GM23338 (cell line): ENCODE measurements at places on chromosomes 12 and 14. TPM values are rescaled to one million over a fixed set of nuclear protein-coding genes. Genes with fewer than 3 reads are reported as not detected.

GRCh38 chr12:104513681-104514080, 56.9 kb downstream of the CHST11 start:
- DNase-seq, result no peak

GRCh38 chr12:10393291-10393690, 3.5 kb upstream of the KLRK1 start:
- DNase-seq, result no peak

The OTX2 gene
- total RNA-seq, result 21.2 and 23.9 TPM in 2 replicates

The PRICKLE1 gene
- 13.7 and 51.7 TPM in 2 replicates for total RNA-seq

The IFNG-AS1 gene
- not detected in 2 replicates for total RNA-seq
